HS-27A (cell line): ENCODE measurements at places on chromosomes 4 and X.

GRCh38 chrX:101037231-101037630, 14.7 kb downstream of the TRMT2B start:
- DNase-seq, result no peak

- DNase-seq, result peak; percentile 94
Measured at GRCh38 chr4:14168919-14169318, 541.4 kb upstream of the BOD1L1 start.

- no peak for DNase-seq
Measured at GRCh38 chr4:64130907-64131306, 278.3 kb downstream of the TECRL start.

DNA sequence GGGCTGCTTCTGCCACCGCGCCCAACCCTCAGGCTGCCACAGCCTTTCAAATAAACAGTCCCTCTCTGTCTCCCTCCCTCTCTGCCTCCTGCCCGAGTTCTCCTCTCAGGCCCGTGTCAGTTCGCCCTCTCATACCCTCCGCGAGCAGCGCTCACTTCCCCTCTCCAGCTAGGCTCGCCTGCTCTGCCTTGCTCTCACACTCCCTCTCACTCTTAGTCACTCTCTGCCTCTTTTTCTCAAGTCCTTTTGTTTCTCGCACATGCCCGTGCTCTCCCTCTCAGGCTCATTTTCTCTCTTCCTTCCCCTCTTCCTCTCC, 3.2 kb downstream of the EFNB1 start:
- DNase-seq, result no peak

DNA sequence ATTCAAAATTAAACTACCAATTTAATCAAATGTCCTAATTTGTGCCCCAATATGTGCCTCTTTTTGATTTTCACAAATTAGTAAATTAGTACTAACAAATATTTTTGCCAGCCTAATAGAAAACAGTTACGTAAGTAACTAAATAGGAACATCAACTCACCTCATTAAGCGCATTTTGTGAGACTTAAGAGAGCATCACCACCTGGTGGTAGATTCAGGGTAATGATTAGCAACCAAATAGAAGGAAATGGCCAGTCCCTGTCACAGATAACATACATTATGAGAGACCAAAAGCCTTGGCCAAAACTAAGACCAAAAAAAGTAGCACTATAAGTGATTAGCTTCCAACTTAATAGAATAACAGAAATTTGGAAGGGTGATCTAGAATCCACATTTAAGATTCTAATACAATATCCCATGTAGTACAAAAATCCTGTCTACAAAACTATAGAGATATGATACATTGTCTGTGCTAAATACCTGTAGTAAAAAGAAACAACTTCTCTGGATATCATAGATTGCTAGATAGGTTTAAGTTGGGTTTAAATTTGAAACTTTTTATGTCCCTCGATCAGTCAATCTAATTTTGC, 46.7 kb downstream of the C4orf46 start:
- DNase-seq, result no peak

DNA sequence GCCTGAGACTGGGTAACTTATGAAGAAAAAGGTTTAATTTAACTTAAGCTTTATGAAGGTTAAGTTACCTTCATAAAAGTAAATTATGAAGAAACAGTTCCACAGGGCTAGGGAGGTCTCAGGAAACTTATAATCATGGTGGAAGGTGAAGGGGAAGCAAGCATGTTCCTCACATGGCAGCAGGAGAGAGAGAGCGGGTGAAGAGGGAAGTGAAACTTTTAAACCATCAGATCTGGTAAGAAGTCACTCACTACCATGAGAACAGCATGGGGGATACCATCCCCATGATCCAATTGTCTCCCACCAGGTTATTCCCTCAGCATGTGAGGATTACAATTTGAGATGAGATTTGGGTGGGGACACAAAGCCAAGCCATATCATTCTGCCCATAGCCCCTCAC, 944.7 kb upstream of the NDST4 start:
- DNase-seq, result no peak

- DNase-seq, result no peak
Measured at GRCh38 chr4:173288296-173288695, 45.9 kb downstream of the HMGB2 start.

- DNase-seq, result no peak
Measured at GRCh38 chr4:133803341-133803740, 398.2 kb downstream of the PABPC4L start.

DNA sequence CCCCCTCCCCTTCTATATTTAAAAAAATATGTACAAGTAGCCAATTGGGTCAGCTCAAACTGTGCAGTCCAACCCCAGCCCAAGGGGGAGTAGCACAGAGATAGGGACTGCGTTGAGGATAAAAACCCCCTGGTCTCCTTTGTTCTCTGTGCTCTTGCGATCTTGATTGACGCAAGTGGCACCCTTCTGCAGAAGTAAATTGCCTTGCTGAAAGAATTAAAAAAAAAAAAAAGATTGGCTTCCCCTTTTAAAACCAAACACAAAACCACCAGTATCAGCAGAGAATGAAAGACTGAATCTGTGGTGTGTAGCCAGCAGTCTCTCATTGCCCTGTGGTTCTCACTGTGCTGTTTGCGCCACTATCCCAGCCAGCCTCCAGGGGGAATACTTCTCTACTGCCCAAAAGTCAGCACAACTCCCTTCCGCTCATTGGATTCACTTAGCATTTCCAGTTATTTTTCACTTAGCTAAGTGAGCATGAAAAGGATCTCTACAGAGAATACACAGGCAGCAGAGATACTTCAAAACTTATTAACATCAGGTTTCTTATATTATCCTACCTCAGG, 29.7 kb downstream of the MANBA start:
- no peak for DNase-seq

GRCh38 chr4:38948551-38948950, 80.9 kb downstream of the FAM114A1 start:
- peak; percentile 66 for DNase-seq

DNA sequence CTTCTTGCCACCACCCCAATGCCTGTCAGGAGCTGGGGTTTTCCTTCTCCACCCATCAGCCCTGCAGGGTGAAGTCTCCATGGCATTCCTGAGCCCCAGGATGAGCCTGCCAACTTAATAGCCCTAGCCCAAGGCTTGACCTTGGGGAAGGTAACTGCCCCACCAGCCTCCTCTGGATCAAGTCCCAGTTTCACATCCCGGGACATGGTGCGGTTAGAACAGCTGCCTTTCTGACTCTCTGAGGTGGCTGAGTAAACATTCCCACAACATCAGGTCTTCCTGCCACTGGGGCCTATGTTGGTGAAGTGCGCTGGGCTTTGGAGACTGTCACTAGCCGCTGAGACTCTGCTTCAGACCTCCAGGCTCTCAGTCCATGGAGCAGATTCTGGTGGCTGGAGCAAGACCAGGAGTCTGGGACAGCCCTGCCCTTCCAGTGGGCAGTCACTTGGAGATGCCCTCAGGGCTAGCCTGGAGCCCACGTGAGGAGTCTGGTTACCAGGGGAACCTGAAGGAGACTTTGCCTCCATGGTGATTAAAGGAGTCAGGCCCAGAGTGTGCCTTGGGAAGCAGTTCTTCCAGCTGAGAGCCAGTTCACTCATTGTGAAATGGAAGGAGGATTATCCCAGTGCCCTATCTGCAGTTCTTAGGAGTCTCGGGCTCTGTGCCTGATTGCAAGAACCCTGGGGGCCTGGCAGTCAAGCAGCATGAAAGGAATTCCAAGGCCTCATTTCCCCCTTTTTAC, 56.8 kb downstream of the SMIM20 start:
- DNase-seq, result no peak

GRCh38 chr4:8729408-8730149, 137.0 kb downstream of the CPZ start:
- DNase-seq, result no peak

DNA sequence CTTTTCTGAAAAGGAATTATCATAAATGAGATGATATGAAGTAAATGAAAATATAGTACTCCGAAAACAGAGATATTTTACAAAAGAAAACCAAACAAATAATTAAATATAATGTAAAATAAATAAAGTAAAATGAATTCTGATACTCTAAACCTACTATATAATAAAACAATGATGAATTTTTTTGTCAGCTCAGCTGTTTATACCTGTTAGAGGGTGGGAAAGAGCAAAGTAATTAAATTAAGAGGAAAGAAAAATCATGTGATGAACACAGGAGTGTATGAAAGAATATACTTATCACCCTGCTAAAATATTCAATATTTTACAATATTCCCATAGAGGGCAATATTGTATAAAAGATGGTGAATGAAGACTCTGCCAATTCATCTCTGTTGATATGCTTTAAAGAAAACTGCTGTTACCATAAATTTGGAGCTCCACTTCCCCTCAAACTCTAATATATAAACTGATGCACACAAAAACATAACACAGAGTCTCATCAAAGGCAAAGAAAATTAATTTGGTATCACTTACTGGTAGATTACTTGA, 6.5 kb upstream of the NDST4 start:
- no peak for DNase-seq
